ENCODE measurements at places on chromosomes 12 and 14.

GRCh38 chr14:104517426-104517825 lies 62.1 kb upstream of the C14orf180 start:
- DNase-seq, result no peak

DNA sequence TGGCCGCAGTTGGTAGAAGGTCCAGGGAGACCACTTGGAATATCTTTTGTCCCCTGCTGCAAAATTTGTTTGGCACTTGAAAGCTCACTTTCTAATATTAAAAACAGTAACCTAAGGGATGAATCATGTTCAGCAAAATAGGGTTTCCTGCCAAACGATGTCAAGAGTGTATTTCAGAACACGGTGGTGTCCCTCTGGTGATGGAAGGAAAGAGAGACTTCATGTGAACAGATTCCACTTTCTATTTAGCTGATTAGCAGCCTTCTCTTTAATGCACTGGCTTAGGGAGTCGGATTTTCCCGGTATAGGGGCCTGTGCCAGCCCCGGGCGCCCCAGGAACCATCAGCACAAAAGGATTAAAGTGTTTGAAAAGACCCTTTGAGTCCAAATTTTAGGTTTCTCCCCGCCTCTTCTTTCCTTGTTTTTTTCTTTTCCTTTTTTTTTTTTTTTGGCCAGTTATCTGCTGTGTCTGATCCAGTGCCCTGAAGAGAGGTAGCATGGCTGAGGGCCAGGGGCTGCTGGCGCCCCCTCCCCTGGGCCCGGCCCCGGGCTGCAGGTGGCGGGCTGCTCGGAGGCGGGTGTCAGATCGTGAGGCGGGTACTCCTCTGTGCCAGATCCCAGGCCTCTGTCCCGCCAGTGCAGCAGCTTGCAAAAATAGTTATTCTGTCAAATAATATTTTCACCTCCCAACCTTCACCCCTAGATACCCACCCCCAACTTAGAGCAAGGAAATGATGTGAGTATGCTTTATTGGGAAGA lies 88.3 kb downstream of the TESC start:
- no peak for DNase-seq

GRCh38 chr12:117901631-117902030 lies 67.2 kb downstream of the KSR2 start:
- DNase-seq, result no peak

DNA sequence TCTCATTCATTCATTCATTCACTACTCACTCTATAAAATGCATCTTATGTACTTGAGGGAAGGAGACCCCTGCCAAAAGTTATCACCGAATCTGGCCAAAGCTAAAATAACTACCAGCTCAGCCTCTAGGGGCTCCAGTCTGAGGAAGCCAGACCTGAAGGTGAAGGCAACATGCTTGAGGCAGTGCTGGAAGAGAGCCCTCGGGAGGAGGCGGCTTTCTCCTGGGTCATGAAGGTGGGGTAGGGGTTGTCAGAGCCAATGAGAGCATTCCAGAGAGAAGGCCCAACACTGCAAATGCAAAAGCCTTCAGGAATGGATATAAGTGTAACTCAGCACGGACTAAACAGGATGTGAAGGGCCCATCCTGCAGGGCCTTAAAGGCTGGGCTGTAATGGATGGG lies 62.4 kb downstream of the GSC start:
- DNase-seq, result no peak

All from stimulated activated CD4-positive, alpha-beta T cell treated with anti-CD3 and anti-CD28 coated beads, Interleukin-1b, Interleukin-23, amount 100 ng/mL, for 1 hour (primary cell).